Fibroblast of the aortic adventitia (primary cell): ENCODE measurements at places on chromosomes 3 and 15. TPM values are rescaled to one million over a fixed set of nuclear protein-coding genes. Genes with fewer than 3 reads are reported as not detected.

SHQ1 gene
- 21.5 and 39.2 TPM in 2 replicates for total RNA-seq

ANKRD34C gene
- total RNA-seq, result not detected in 2 replicates

TFG gene
- total RNA-seq, result 68.9 and 143 TPM in 2 replicates

UBE2E1 gene
- 34.6 and 108 TPM in 2 replicates for total RNA-seq

RAB11A gene
- 84.5 and 218 TPM in 2 replicates for total RNA-seq

AHSG gene
- not detected in 2 replicates for total RNA-seq

LIPH gene
- 0.08 and 0.36 TPM in 2 replicates for total RNA-seq

PLSCR1 gene
- total RNA-seq, result 97.4 and 173 TPM in 2 replicates

CLPX gene
- total RNA-seq, result 40.4 and 43.8 TPM in 2 replicates

GOLGA8O gene
- total RNA-seq, result 0.09 and 0.33 TPM in 2 replicates

RASGRP1 gene
- 0.09 TPM in 1 of 2 replicates, not detected in the other for total RNA-seq

GHRL gene
- total RNA-seq, result not detected in 2 replicates

GABRA5 gene
- total RNA-seq, result not detected in 2 replicates
